ENCODE measurements at places on chromosomes 13 and 19.

- DNase-seq = no peak
Measured at GRCh38 chr13:41710771-41711170, 250.1 kb downstream of the VWA8 start.

DNA sequence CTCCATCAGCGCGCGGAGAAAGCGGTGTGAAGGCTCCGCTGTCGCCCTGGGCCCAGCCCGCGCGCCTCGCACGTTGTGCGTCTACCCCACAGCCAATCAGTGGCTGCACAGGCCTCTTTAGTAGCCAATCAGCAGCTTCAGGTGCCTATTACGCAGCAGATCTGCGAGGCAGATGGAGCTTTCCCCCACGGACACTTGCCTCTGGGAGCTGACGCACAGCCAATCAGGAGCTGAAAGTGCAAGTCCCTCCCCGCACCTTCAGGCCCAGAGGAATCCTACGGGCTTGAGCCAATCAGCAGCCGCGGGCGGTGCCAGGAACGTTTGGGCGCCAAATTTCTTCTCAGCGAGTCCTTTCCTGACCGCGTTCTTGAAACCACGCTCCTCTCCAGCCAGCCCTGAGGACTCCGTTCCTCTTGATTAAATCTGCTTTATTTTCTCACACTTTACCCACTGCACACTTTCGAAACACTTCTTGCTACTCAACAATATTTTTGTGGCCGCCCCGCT is 39.9 kb downstream of the SIGLEC7 start:
- peak; percentile 58 for DNase-seq

DNA sequence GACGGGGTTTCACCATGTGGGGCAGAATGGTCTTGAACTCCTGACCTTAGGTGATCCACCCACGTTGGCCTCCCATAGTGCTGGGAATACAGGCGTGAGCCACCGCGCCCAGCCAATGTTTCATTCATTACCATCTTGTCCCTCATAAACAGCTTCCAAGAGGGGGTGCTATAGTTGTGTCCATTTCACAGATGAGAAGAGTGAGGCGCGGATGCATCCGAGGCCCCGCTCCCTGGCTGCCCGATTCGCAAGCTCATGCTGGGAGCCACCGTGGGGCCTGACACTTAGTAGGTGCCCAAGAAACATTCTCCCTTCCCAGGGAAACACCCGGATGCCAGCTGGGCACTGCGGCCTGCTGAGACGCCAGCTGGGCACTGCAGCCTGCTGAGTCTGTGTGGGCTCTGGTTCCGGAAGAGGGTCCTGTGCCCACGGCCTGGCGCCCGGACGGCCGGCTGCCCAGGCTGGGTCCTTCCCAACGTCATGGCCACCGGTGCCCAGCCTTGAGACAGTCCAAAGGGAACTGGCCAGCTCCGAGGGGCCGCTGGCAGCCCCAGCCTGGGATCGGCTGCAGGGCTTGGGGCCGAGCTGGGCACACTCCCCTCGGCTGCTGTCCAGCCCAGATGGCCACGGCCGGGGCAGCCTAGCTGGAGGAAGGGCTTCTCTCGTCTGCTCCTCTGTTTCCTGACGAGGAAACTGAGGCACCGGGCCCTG is 54.7 kb downstream of the NFIC start:
- no peak for DNase-seq

- DNase-seq = no peak
Measured at GRCh38 chr13:39106216-39107005, 68.2 kb downstream of the NHLRC3 start.

GRCh38 chr19:23957660-23958281 is 43.1 kb downstream of the ZNF726 start:
- DNase-seq = no peak
